Fibroblast of skin of left biceps (primary cell): ENCODE measurements at places on chromosomes 2 and 18.

- DNase-seq: no peak
These were observed 3.7 kb upstream of the ACKR3 start for GRCh38 chr2:236565879-236566402.

DNA sequence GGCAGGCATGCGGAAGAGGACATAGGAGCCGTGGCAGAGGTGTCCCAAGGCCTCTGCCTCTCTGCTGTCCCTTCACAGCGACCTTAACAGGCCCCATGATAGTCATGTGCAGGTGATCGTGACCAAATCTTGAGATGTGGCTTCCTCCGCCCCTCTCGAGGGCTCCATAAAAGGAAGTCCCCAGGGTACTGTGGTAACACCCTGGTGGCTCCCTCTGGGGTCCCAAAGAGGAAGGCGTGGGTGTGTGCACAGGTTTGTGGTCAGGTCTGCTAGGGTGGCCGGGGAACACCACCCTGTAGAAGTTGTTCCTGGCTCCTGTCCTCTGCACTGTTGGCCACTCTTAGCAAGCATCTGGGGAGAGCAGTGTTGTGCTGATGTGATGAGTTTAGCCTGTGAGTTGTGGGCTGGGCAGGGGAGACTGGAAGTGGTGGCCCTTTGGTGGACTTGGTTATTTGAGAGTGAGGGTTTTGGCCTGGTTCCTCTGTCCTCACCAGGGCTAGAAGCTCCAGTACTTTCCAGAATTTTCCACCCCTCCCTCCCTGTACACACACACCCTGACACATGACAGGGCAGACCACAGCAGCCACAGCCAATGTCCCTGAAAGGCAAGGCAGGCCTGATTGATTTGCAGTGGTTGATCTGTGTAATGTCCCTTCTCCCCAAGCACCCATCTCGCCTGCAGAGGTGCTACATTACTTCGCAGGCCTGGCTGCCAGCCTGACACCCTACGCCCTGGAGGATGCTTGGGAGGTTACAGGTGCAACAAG lies 68.9 kb upstream of the BOD1L2 start:
- DNase-seq: no peak

DNA sequence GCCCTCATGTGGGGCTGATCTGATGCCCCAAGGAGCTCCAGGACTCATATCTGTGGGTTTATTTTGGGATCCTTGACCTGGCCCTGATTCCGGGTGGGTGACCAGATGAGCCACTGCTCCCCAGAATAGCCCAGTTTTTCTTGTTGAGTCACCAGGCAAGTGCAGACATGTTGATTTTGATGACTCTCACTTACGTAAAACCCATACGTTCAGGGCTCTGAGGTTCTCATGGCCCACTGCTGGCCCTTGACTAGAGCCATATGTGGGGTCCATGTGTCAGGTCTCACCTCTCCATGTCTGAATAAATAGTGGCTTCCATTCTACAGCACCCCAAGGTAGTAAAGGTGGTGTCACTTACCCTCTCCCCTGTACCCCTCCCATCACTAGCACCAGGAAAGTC lies 41.9 kb downstream of the CDC42EP3 start:
- DNase-seq: no peak

GRCh38 chr2:224310943-224311625 lies 90.8 kb downstream of the FAM124B start:
- DNase-seq: no peak

GRCh38 chr2:27191070-27191829 lies 20.6 kb upstream of the ATRAID start:
- DNase-seq: peak; percentile 47

- DNase-seq: no peak
These were observed 509.9 kb upstream of the VRK2 start for GRCh38 chr2:57536535-57537231.

DNA sequence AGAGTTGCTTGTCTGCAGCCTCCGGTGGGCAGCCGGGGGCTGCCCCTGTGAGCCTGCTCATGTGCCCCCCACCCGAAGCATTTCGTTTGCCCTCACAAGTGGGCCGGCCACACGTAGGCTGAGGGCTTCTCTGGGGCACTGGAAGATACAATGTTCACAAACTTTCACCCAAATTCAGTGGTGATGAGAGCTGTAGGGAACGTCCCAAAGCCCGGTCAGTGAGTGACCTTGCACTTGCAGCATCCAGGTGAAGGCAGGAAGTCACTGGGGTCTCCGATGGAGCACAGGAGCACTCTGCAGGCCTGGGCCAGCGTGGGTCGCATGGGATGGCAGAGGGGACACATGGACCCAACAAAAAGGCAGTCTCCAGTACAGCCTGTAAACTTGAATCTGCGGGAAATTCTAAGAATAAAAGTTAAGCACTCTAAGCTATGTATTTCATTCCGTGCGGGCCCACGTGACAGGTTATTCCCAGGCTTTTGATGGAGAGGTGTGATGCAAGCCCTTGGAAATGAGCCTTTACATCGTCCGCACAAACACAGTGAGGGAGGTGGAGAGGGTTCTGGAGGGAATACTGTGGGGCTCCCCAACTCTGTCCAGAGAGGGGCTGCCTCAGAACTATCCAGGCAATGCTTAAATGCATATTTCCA lies 42.5 kb downstream of the CNGA3 start:
- DNase-seq: no peak

GRCh38 chr18:53745224-53745967 lies 479.1 kb downstream of the MBD2 start:
- no peak for DNase-seq

DNA sequence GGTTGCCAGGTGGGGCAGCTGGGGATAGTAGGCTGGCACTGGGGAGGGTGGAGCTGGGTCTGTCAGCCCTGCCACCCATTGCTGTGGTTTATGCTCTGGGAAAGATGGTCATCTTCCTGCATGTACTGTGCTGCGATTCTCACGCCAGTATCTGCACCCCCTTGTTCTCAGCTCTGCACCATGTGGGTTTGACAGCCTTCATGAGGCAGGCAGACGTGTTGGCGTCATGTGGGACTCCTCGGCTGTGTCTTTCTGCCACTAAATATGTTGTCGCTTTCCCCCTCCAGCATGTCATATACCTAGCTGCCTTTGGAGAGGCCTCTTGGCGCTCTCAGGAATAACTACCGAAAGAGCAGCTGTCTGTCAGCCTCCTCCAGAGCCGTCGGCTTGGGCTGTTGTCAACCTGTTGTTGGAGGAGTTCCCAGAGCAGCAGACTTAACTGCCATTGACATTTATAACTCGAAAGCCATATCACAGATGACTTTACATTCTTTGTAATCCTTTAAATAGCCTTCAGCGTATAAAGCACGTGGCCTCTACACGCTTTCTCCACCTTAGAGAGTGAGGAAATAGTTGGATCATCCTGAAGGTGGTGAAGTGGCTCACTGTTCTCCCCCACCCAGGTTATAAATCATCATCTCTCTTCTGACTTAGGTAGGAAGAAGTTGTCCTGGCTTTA lies 80.4 kb upstream of the MGAT5 start:
- DNase-seq: no peak

- no peak for DNase-seq
These were observed 20.6 kb downstream of the MPPE1 start for GRCh38 chr18:11887328-11888128.

- no peak for DNase-seq
These were observed 5.2 kb downstream of the KLHL29 start for GRCh38 chr2:23390152-23390551.

DNA sequence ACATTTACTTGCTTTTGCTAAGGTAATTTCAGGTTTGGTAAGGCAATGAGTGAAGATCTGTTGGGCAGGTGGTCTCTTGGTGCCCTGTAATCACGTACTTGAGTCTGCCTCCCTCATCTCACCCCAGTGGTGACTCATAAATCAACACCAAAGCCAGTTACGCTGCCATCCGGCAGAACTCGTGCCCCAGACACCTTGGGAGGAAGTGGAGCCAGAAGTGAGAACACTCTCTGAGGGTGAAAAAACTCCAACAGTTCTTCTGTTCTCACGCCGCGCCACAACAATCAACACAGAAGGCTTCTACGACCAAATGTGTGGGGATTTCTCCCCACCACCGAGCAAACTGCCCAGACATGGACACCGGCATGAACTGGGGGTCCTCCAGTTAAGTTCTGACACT lies 206.2 kb downstream of the ARL4C start:
- DNase-seq: no peak

DNA sequence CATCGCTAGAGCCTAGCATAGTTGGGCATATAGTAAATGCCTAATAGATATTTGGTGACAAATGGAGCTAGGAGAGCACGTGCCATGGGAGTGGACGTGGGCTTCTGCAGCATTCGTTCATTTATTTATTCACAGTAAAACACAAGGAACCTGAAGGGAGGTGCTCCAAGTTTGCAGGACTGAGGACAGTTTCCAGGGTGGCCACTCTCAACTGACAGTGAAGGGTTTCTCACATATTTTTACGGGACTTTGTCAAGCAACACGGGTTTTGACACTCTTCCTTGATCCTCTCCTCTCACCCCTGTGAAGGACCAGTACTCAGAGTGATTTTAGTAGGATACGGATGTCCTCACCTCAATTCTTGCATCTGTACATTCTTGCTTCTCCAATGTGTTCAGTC lies 135.0 kb upstream of the TTC39C start:
- DNase-seq: no peak

DNA sequence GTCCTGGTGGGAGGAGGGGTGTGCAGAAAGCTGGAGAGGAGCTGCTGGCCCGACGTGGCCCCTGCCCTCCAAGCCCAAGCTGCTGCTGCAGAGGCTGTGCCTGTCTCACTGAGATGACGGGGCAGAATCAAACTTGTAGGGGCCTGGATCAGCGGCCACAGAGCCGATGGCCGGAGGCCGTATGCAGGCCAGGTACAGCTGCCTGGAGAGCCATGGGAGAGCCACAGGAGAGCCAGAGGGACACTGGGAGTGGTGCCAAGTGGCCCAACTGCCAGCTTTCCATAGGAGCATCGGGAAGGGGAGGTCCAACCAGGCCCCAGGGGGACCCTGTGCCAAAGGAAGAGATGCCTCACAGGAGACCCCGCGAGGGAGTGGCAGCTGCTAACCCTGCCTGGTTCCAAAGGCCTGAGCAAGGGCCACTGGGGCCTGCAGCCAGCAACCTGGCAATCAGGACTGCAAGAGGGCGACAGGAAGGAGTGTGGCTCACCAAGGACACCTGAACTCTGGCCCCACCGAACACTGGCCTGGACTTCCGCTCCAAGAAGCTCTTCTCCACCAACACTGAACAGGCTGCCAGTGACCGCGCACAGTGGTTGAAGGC lies 70.7 kb downstream of the HDAC4 start:
- DNase-seq: no peak

GRCh38 chr2:7994397-7994951 lies 687.4 kb upstream of the ID2 start:
- DNase-seq: no peak

DNA sequence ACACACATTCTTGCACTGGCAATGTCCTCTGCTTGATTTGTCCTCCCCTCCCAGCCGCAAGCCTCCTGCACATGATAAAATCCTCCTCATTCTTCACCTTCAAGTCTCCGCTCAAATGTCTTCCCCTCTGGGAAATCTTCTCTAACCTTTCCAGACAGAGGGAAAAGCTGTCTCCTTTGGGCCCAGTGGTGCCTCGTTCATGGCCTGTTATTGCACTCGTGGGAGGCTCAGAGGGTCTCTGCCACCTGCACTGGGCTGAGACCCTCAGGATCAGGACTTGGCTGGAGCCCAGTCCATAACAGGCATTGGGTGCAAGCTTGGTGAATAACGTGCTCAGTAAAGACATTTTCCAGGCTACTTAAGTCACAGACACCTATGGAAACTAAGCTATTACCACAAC lies 68.6 kb downstream of the PTGR3 start:
- DNase-seq: no peak

DNA sequence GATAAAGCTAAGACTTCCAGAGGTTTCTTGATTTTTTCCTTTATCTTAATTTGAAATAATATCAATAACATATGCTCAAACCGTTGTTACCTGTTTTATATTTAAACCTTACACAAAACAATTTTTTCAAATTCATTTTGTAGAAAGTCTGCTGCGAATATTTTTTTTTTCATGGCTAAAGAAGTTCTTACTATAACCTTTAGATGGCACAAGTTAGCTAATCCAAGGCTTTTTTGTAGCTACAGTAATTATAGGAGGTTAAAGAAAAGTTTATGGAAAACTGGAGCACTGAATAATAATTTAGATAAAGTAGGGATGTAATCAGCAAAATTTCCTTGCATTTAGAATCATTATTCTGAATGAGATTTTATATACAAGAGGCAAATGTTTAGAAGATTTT lies 78.0 kb upstream of the PNPT1 start:
- DNase-seq: peak; percentile 17

- DNase-seq: no peak
These were observed 11.2 kb upstream of the FOSL2 start for GRCh38 chr2:28381225-28382180.

GRCh38 chr2:85987266-85988174 lies 98.7 kb upstream of the ST3GAL5 start:
- no peak for DNase-seq

DNA sequence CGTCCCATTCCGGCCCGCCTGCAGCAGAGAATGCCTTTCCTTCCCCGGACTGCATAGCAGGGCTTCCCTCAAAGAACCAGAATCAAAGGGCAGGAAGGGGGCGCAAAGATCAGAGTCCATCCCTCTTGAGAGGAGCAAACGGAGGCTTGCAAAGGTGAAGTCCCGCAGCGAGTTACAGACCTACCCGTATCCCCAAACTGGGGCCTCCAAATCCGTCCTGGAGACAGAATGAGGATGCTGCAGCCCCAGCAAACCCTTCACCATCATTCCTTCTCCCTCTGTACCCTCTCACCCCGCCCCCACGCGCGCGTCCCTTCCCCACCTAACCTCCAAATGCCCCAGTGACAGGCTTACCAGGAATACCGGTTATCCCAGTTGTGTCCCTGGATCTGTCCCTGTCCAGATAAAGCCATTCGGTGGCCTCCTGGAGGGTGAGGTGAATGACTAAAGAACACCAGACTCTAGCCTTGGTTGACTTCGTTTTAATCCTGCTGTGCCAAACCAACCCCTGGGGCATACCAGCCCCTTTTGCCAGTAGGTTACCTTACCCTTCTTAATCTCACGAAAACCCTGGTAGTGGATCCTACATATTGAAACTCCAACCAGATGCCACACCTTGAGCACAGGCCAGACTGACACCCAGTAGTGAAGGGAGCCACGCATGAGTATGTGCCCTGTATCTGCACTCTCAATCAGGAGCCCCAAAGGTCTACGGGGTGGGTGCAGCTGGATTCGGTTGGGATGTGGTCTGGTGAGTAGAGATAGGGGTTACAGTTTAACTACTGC lies 961 bp upstream of the SLC40A1 start:
- no peak for DNase-seq

DNA sequence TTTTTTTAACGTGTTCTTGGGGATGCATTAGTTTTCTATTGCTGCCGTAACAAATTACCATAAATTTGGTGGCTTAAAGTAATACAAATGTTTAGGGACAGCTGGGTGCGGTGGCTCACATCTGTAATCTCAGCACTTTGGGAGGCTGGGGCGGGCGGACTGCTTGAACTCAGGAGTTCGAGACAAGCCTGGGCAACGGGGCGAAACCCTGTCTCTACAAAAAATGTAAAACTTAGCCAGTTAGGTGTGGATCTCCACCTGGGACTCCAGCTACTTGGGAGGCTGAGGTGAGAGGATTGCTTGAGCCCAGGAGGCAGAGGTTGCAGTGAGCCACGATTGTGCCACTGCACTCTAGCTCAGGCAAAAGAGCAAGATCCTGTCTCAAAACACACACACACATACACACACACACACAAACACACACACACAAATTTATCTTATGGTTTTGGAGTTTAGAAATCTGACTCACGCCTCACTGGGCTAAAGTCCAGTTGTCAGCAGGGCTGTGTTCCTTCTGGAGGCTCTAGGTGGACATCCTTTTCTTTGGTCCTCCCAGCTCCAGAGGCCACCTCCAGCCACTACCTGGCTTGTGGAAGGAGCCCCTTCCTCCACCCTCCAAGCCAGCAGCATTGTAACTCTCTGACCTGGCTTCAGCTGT lies 76.1 kb downstream of the SEPTIN10 start:
- no peak for DNase-seq
